ENCODE measurements at places on chromosomes 11 and 22.

GRCh38 chr11:112583261-112583893, 322.7 kb upstream of the PLET1 start:
- DNase-seq: no peak

- DNase-seq: peak; percentile 79
These were observed 23.9 kb downstream of the MYO7A start for GRCh38 chr11:77151804-77152509.

DNA sequence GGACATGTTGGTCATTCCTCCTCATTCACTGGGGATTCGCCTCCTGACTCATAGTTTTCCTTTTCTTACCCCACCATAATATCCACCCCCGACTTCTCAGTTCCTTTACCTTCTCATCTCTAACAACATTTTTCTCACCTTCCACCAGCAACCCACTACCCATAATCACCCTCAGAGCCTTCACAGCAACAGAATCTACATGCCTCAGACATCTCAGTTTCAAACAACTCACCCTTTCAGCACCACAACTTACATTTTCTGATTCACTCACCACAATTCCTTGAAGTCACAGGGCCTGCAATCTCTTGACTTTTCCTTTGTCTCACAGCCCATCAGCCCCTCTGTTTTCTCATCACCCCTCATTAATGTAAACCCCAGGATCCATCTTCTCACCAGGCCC, 2.3 kb upstream of the MTNR1B start:
- no peak for DNase-seq

- DNase-seq: no peak
These were observed 7.5 kb upstream of the SYT8 start for GRCh38 chr11:1827095-1827813.

DNA sequence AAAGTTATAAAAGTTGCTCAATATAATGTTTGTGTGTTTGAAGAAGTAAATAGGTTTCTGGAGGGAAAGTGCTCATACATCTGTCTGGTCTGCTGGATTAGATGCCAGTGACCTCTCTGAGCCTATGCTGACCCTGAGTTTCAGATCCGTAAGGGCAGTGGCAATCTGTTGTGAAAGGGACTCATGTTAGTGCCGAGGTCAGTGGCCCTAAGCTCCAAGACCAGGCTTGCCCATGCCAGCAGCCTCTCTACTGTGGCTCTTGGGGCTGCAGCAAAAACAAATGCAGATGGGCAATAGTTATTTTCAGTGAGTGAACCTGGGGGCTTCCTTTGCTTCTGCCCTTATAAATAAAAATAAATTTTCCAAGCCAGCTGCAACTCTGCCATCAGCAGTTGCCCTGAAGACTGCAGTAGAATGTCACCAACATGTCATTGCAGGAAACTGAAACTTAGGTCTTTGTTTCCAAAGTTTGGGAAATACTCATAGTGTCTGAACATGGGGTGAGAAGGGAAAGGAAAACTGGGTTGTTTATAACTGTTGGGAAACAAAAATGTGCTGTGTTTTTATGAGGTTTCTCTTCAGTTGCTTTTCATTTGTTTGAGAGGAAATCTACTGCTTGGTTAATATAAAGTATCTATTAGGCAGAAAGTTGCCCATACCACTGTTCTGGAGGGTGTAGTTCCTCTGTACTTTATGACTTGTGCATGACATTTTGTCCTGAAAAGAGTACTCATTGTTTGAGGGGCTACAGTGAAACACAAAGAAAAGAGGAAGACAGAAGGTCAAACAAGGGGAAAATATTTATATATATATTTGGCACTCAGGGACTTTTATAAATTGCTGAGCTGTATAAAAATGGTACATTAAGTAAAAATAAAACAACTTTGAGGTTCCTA, 9.5 kb upstream of the MS4A4E start:
- no peak for DNase-seq

DNA sequence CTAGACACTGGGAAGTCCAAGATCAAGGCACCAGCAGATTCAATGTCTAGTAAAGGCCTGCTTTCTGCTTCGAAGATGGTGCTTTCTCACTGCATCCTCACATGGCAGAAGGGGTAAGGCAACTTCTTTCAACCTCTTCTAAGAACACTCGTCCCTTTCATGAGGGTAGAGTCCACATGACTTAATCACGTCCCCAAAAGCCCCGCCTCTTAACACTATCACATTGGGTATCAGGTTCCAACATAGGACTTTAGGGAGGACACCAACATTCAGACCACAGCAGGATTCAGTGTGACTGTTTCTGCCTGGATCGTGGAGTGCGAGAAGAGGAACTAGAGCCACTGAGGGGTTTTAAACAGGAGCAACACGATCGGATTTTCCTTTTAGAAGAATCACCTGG, 3.7 kb upstream of the TIRAP start:
- DNase-seq: no peak

- DNase-seq: no peak
These were observed 41.9 kb downstream of the LRP5 start for GRCh38 chr11:68354148-68354872.

- DNase-seq: no peak
These were observed 77.9 kb upstream of the PARVG start for GRCh38 chr22:44102856-44103255.

DNA sequence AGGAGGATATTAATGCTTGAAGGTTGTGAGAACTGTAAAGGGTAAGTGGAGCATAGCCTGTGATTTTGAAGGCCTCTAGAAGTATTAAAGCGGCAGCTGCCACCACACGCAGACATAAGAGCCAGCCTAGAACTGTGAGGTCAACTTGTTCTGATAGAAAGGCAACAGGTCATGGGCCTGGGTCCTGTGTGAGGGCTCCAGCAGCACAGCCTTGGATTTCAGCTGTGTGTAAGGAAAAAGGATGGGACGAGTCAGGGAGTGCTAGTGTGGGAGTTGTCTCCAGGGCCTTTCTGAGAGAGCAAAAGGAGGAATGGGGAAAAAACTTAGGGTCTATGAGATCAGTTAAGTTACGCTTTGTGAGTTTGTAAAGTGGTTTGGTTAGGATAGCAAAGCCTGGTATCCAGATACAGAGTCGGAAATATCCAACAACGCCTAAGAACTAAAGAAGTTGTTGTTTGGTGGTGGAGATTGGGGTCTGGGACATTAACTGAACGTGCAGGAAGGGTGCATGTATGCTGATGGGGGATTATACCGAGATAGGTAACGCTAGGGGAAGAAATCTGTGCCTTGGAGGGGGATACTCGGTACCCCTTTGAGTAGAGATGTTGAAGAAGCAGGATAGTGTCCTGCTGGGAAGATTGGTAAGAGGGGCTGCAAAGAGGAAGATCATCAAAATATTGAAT, 17.4 kb upstream of the ANO1 start:
- DNase-seq: no peak

- DNase-seq: no peak
These were observed 68.0 kb downstream of the RSF1 start for GRCh38 chr11:77752516-77752915.

GRCh38 chr22:20517422-20517821, 10.0 kb downstream of the MED15 start:
- no peak for DNase-seq

DNA sequence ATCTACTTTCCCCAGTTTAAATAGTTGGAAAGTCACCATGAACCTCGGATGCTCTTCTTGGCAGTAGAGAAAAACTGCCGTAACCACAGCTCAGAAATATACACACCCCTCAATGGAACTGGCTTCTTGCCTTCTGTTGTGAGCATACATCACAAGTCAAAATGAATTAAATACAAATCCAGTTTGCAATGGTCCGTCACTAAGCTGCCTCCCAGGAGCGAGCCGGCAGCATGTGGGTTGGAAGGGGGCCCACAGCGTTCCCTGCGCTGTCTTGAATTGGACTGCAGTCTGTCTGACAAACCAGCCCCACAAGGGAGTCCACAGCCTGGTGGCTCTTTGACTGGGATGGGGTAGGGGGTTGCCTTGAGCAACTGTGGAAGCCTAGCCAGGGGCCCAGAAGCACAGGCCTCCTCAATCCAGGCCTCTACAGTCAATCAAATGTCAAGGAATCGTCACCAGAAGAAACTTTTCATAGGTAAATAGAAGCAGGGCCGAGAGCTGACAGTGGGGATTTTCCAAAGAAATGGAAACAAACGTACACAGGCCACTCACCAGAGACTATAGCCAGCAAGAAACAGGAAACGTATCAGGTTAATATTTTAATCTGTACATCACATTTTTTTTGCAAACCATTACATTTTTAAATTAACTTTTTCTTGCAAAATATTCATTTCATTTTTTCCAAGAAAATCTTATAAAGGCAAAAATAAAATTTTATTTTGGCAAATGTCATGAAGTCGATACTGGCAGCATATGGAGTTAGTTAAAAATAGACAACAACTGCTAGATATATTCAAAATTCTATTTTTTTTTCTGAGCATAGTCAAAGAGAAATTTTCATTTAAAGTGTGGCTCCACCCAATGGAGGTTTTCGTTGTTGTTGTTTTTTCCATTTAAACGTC, 38.5 kb downstream of the C11orf58 start:
- no peak for DNase-seq

DNA sequence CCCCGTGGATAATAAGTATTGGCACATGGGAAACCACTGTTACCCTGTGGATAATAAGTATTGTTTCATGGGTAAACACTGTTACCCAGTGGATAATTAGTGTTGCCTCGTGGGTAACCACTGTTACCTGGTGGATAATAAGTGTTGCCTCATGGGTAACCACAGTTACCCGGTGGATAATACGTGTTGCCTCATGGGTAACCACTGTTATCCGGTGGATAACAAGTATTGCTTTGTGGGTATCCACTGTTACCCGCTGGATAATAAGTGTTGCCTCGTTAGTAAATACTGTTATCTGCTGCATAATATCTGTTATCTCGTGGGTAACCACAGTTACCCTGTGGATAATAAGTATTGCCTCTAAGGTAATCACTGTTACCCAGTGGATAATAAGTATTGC, 25.5 kb upstream of the NXPE4 start:
- no peak for DNase-seq

DNA sequence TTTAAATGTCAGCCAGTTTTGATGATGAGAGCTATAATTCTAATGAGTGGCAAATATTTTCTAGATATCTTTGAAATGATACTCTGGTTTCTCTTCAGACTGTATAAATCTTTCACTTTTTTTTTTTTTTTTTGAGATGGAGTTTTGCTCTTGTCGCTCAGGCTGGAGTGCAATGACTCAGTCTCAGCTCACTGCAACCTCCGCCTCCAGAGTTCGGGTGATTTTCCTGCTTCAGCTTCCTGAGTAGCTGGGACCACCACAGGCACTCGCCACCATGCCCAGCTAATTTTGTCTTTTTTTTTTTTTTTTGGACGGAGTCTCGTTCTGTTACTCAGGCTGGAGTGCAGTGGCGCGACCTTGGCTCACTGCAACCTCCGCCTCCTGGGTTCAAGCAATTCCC, 113.6 kb downstream of the TEAD1 start:
- DNase-seq: no peak

DNA sequence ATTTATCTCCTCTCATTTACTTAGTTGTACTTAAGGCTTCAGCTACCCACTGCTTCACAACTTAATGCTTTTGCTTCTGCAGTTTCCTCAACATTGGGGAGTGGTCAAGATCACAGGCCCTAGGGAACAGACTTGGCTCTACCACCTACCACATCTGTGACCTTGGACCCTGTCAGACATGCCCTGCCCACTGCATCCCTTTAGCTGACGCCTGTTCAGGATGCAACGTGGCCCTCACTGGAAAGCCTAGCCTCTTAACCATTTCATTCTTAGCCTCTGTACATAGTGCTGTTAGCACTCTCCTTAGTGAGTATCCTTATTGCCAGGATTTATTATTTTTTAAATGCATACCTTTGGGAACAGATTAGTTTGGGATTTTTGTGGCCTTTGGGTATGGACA, 34.4 kb downstream of the TNRC6B start:
- no peak for DNase-seq

DNA sequence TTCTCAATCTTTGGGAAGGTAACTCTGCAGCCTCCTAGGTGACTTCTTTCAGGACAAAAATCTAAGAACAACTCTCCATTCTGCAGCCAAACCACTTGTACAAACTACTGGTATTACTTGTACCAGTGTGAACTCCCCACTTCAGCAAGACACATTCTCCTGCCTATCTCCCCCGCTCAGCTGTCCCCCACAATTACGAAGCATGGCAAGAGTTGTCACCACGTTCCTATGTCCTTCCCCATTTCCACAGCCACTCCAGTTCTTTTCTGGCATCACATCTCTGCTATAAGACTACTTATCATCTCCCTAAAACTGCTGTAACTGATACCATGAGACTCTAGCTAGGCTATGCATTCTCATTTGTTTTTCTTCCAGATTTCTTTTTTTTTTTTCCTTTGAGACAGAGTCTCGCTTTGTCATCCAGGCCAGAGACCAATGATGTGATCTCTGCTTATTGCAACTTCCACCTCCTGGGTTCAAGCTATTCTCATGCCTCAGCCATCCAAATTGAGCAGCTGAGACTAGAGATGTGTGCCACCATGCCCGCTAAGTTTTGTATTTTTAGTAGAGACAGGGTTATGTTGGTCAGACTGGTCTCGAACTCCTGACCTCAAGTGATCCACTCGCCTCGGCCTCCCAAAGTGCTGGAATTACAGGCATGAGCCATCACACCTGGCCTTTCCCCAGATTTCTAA, 71.9 kb upstream of the CDON start:
- no peak for DNase-seq

DNA sequence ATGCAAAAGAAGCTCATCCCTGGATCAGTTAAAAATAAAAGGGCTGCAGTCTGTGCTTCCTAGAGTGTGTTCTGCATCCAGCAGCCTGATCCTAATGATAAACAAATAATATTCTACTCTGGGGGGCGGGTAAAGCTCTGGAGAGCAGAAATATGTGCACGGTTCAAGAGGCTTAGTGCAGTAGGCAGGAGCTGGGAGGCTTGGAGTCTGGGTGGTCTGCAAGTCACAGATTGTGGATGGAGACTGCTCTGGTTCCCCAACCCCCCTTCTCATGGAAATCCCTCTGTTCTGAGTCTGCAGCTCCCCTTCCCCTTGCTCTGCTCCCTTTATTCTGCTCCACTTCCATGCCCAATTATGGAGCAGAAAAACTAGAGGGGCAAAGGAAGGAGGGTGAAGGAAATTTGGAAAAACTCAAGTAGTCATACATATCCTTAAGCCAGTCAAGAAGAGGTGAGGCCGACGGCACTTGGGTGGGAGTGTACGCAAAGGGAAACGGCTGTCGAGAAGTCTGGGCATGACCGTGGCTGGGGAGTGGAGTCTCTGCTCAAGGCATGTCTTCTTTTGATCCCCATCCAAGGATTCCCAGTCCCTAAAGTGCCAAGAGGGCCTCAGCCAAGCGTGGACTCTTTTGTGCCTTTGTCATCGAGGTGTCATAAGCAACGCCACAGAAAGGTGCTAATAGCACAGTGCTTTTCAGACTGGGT, 16.3 kb upstream of the CLMP start:
- DNase-seq: no peak

Data from activated naive CD8-positive, alpha-beta T cell treated with anti-CD3 and anti-CD28 coated beads for 36 hours (primary cell).